ENCODE measurements at places on chromosomes 5 and 9. TPM values are rescaled to one million over a fixed set of nuclear protein-coding genes. Genes with fewer than 3 reads are reported as not detected.

DNA sequence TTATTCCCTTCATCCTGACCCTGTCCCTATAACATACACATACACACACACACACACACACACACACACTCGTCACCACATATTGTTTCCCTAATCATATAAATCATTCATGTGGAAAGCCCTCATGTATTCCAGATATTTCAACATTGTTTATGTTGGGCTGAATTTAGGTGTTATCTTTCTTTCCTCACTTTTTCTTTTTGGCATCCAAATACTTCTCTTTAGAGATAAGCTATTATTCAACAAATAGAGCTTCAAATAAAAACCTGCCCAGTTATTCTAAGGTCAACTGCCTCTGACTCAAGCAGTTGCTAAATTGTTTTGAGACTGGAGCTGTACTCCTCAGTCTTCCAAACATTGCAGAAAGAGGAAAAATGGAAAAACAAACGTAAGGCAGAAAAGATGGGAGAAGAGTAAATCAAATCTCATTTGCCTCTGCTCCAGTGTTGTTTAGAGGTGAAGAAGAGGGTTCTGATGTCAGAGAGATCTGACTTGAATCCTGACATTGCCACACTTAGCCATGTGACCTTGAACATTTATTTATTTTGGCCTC is 215.7 kb downstream of the GAS1 start:
- DNase-seq: no peak

- no peak for DNase-seq
Observed at GRCh38 chr5:74185599-74185998, 454.9 kb downstream of the ENC1 start.

DNA sequence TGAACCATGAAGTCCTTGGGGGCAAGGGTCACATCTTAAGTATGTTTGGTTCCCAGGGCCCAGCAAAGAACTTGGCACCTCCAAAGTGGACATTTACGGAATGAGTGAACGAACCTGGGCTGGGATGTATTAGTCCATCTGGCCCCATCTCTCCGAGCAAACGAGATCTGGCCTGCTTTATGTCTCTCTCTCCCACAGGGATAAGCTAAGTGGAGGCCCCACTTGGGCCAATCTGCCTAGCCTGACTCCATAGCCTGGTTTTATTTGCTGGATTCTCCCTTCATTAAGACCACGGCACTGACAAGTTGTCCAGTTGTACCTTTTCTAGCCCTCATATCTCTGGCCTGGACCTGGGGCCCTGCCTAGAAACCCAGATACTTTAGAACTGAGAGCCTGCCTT is 2.1 kb downstream of the TTLL11 start:
- no peak for DNase-seq

LYSMD3 gene
- 6.5 TPM for polyA plus RNA-seq

IFNK gene
- not detected for polyA plus RNA-seq

SHISAL2B gene
- polyA plus RNA-seq: 69.8 TPM

All from pancreas (tissue), 10 donors.